H9 (cell line): ENCODE measurements at places on chromosomes 2 and 18. TPM values are rescaled to one million over a fixed set of nuclear protein-coding genes. Genes with fewer than 3 reads are reported as not detected.

RTP5 gene
- not detected in 2 replicates for total RNA-seq

DPP4 gene
- 2.2 and 2.8 TPM in 2 replicates for total RNA-seq

- H3K4me3 ChIP-seq = peak overlapping the region; percentile 1; the same call in 1 of the 2 replicates
- peak; percentile 38 for DNase-seq
- peaks cover 8% of the 10 kb centered on the region; the same call in 1 of the 2 replicates for H3K4me1 ChIP-seq
- H3K27me3 ChIP-seq = no peaks in the 10 kb centered on the region
- H3K36me3 ChIP-seq = peaks cover 26% of the 10 kb centered on the region
- H3K27ac ChIP-seq = peak overlapping the region; percentile 21
Observed at GRCh38 chr2:234632527-234633391, 135.9 kb upstream of the ARL4C start.

- H3K36me3 ChIP-seq = no peaks in the 10 kb centered on the region
- H3K27ac ChIP-seq = no peak overlapping the region
- no peaks in the 10 kb centered on the region for H3K4me1 ChIP-seq
- no peaks in the 10 kb centered on the region for H3K27me3 ChIP-seq
- no peak overlapping the region for H3K4me3 ChIP-seq
Observed at GRCh38 chr2:210611466-210611865, 55.1 kb downstream of the CPS1 start.

GRCh38 chr2:95231723-95232122 is 24.4 kb downstream of the ZNF892 start:
- DNase-seq = peak; percentile 82
- no peak overlapping the region for H3K4me3 ChIP-seq
- no peaks in the 10 kb centered on the region for H3K4me1 ChIP-seq

DNA sequence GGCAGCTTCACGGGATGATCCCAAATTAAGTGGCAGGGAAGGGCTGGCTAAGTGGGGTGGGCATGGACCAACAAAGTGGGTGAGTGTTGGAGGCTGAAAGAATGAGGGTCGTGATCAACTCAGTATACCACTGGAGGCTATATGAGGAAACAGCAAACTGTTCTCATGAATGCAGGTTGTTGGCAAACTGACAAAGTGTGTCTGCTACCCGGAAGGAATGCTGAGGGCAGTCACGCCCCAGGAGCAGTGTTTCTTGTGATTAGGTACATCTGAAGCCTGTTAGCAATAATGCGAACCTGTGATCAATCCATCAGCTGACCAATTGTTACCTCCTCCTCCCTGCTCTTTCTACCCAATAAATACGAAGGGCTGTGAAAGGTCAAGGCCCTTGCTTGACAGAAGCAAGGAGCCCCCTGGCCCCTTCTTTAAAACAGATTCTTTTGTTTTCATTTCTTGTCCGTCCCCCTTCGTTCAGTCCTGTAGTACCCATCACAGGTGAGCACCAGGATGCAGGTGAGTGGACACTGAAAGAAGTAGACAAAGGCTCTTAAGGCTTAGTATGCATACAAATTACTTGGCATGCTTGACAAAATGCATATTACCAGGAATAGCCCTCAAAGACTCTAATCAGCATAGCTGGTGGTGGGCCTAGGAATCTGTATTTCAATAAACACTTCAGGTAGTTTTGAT is 67.9 kb downstream of the LOXHD1 start:
- no peak overlapping the region for H3K27ac ChIP-seq
- DNase-seq = no peak
- H3K4me1 ChIP-seq = no peaks in the 10 kb centered on the region
- no peaks in the 10 kb centered on the region for H3K36me3 ChIP-seq
- H3K27me3 ChIP-seq = no peaks in the 10 kb centered on the region

DNA sequence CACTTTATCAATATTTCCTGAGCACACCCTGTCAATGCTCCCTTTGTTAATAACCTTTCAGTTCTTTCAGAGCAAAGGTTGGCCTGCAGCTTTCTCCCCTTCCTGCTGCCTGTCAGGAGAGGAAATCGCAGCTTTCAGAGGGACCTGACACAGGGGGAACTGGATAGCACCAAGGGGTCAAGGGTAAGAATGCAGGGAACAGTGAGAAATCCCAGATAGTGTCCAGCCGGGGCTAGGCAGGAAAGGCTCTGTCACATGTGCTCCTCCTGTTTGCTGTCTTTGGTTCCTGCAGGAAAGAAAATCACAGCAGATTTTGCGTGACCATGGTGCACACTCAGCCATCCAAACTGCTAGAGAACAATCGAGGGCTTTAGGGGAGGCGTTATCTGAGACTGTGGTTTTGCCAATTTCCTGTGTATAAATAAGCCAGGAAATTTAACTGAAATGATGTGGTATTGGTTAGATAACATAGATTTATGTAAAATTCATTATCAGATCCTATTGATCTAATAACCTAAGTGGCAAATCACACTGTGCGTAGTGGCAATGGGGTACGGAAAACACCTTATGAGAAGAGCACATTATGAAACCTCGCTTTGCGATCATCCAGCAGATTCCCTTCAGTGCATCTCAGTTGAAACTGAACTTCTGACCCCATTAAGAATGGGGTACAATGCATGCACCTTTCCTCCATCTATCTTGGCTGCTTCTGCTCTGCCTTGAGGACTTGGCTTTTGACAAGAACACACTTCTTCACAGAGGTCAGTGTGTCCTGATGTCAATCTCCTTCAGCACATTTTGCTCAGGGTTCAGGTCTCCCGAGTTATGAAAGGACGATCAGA is 178.0 kb downstream of the ICOS start:
- no peaks in the 10 kb centered on the region for H3K27me3 ChIP-seq
- H3K27ac ChIP-seq = no peak overlapping the region
- no peaks in the 10 kb centered on the region for H3K36me3 ChIP-seq
- no peak for DNase-seq
- peaks cover 13% of the 10 kb centered on the region; the same call in 1 of the 2 replicates for H3K4me1 ChIP-seq
